Hematopoietic multipotent progenitor cell treated with erythropoietin and hydrocortisone succinate and interleukin-3 and kit ligand, for 4 days (in vitro differentiated cells): ENCODE measurements at places on chromosomes 13 and 19.

DNA sequence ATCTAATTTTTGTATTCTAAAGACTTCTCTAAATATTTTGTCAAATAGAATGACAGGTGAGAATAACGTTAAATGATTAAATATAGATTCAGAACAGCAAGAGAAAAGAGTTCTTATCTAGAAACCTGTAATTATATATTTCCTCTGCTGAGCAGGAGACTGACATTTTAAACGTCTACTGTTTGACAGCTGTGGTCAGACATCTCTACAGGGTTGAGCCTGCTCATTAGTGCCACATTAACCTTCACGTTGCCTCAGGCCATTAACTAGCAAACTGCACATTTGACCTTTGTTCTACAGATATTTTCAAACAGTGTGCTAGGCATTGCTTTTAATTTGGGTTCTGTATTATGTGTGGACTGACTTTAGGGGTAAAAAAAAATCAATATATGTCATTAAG, 347.5 kb downstream of the GPC5 start:
- no peak for DNase-seq

DNA sequence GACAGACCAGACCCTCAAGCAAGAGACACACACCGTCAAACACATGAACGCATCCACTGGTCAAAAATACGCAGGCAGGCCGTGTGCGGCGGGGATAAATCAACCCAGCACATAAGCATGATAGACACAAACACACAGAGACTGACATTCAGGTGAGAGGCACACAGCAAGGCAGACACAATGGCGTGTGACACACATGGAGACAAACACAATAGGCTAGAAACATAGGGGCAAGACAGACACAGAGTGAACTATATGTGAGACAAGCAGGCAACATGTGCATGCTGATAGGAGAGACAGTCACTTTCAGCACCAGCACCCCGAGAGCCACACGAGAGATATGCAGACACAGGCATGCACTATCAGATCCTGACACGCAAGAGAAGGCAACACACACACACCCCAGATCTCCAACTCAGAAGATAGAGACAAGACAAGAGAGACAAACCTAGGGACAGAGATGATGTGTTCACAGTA, 6.9 kb upstream of the JUNB start:
- DNase-seq, result peak; percentile 96

- DNase-seq, result no peak
Measured at GRCh38 chr13:67156723-67157060, 73.4 kb downstream of the PCDH9 start.

DNA sequence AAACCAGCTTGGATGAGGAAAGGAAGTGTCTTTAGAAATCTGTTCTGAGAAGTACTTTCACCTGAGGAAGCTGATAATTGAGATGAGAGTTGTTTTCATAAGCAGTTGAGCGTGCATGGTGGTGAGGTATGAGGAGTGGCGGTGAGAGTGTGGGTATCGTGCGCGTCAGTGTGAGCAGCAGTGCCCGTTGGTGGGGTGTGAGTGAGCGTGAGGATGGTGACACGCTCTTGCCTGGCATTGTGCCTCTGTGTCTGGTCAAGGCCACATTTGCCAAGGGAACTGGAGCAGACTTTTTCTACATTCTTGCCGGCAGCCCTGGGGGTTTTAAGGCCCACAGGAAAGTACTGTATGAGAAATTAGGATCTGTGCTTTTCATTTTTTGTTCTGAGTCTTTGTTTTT, 36.5 kb upstream of the TEX29 start:
- DNase-seq, result no peak

DNA sequence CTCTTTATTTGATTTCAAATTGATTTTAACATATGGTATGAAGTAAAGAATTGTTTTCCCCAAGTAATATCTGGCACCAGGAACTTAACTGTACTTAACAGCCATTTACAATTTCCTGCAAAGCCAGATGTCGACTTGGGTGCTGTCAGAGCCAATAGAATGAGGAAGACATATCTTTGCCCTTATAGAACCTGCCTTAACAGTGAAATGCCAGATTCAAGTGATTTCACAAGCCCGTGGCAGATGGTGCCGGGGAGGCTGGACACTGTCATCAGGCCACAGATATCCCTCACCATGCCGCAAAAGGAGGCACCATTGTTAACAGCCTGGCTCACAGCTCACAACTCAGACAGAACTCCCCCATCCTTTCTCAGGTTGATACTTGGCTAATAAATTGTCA, 48.7 kb downstream of the ESD start:
- peak; percentile 68 for DNase-seq

GRCh38 chr19:12628040-12629022, 17.6 kb downstream of the ZNF791 start:
- no peak for DNase-seq

- DNase-seq, result peak; percentile 82
Measured at GRCh38 chr13:24053519-24054251, 106.8 kb upstream of the SPATA13 start.

- peak; percentile 20 for DNase-seq
Measured at GRCh38 chr13:113781571-113781970, 22.5 kb downstream of the TMEM255B start.

- DNase-seq, result peak; percentile 70
Measured at GRCh38 chr19:441213-441836, 19.5 kb downstream of the SHC2 start.

GRCh38 chr19:45058622-45059159, 17.6 kb downstream of the ZNF296 start:
- no peak for DNase-seq

- no peak for DNase-seq
Measured at GRCh38 chr13:76014406-76015318, 378.5 kb downstream of the LMO7 start.

GRCh38 chr19:7674010-7675005, 2.6 kb upstream of the MCEMP1 start:
- peak; percentile 92 for DNase-seq

- no peak for DNase-seq
Measured at GRCh38 chr13:99429670-99430069, 71.6 kb upstream of the TM9SF2 start.

GRCh38 chr19:30742406-30742938, 370.3 kb downstream of the ZNF536 start:
- DNase-seq, result no peak

GRCh38 chr13:90177512-90177911, 1170.0 kb upstream of the MIR17HG start:
- no peak for DNase-seq

- peak; percentile 10 for DNase-seq
Measured at GRCh38 chr13:19597523-19597922, 35.9 kb upstream of the MPHOSPH8 start.

DNA sequence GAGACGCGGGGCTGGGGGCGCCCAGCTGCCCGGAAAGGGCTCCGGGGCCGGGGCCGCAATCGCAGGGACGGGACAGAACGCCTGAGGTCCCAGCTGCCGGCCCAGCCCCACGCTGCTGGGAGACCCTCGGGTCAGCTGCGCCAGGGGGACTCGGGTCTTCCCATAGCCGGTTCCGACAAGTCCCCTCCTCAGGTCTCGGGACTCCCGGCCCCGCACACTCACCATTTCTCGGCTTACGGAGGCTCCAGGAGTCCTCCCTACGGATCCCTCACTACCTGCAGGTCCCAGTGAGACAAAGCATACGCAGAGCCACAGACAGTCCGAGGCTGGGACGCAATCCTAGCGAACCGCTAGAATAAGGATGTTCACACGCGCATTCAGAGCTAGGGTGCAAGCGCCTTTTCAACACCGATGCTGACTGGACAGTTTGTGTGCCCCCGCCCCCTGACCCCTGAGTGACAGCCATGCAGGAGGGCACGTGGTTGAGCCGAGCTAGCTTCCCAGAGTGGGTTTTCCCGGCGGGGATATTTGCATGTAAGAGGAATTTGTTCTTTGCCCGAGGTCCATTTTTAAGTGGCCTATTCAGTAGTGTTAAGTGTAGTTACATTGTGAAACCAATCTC, 13.6 kb downstream of the ZNF490 start:
- no peak for DNase-seq

DNA sequence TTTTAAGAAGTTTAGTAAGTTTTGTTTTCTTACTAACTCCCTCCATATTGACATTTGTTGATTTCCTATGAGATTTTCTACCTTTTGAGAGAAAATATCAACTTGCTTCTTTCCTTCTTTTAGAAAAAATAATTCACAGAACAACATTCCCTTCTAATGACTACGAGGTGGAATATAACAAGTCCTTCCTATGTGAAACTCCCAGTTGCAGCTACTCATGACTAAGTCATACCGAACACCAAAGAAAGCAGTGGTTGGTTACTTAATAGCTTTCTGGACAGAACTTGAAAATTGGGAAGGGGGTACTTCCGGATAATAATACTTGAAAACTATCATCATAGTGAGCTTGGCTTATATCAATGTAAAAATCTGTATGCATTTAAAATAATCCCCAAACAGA, 144.8 kb downstream of the DACH1 start:
- no peak for DNase-seq

- DNase-seq, result no peak
Measured at GRCh38 chr19:990119-990571, 6.0 kb downstream of the WDR18 start.

GRCh38 chr13:25902891-25903341, 148.9 kb downstream of the SHISA2 start:
- DNase-seq, result no peak

- DNase-seq, result no peak
Measured at GRCh38 chr13:79287939-79288795, 117.9 kb downstream of the RBM26 start.

DNA sequence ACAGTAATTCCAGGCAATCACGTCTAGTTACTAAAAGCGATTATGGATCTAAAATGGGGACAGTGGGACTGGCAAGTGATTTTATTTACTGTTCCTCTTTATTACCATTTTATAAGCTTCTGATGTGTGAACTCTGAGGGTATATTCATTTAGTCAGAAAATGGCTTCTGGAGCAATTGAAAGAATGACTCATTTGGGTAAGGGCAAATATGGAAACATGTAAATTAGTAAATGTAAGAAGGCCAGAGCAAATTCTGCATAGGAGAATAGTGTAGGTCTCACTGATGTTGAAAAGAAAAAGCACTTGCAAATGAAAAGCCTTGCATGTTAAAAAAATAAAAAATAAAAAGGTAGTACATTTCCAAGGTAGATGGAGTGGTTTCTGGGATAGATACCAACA, 262.2 kb downstream of the KLF5 start:
- no peak for DNase-seq

GRCh38 chr13:78326633-78327032, 276.7 kb downstream of the POU4F1 start:
- no peak for DNase-seq

DNA sequence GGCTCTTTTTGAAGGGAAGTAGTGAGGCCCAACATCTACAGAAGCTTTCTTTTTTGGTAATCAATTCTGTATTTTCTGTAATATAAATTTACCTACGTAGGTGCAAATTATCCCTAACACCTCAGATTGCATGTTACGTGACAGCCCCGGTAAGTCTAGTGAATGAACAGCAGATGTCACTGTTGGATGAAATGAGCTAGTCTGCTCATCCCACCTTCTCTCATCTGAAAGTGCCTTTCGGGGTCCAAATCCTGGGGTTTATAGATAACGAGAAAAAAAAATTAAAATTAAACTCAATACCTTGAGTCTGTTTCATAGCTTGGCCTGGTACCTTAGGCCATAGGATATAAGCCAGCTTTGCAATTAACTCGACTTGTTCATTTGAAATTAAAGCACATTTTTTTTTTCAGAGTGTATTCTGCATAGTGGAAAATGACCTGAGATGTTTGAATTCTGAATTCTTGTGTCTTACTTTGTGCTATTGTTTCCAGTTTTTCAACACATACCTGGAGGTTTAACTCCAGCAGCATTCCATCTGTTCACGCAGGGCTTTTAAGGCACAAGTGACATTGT, 548.2 kb downstream of the GPC5 start:
- DNase-seq, result peak; percentile 53

DNA sequence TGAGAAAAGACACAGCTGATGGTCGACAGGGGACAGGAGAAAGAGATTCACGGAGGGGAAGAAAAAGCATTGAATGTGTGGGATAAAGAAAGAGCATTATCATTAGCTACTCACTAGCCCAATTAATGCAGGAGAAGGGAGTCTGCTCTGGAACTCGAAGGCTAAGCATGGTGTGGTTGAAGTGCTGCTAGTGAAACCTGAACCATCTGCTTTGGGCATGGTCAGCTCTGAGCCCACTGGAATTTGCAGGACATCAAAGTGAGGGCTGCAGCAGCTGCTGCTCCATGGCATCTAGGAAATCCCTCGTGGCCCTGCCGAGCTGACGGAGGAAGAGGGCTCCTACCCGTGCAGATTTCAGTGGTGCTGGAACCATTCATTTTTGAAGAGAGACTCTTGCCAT, 320.3 kb downstream of the ATP8A2 start:
- no peak for DNase-seq

DNA sequence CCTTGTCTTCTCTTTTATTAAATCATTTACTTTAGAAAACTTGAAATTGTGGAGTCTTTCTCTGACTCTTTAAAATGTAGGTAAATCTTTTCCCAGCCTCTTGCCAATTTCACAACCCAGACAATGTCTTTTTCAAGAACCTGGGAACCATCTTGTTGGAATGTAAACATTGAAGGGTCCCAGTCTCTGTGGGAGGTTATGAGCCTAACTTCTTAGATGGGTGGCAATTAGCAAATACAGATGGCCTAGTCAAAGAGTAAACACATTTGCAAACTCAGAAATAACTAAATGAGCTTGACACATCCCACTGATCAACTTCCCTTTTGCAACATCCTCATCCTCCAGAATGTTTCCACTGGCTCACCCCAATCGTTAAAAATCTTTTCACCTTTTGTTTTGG, 721.0 kb downstream of the PCDH9 start:
- no peak for DNase-seq

DNA sequence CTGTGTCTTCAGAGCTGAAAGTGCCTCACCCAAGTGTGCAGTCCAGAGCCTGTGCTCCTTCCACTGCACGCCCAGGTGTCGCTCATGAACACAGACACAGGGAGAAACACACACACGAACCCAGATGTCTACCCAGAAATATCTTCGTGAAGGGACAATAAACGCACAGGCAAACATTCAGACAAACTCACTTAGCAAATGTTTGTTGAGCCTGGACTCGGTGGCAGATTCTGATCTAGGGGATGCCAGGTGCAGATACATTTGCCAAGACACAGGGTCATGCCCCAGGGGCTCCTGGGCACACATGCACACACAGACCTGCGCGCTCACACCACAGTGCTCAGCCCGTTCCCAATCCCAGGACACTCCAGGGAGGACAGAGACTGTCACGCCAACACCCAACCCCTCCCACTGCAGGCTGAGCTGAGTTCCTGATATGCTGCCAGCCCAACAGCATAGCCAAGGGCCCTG, 31.9 kb downstream of the SCGB2B2 start:
- no peak for DNase-seq

GRCh38 chr19:39746836-39747529, 9.2 kb upstream of the CLC start:
- no peak for DNase-seq

DNA sequence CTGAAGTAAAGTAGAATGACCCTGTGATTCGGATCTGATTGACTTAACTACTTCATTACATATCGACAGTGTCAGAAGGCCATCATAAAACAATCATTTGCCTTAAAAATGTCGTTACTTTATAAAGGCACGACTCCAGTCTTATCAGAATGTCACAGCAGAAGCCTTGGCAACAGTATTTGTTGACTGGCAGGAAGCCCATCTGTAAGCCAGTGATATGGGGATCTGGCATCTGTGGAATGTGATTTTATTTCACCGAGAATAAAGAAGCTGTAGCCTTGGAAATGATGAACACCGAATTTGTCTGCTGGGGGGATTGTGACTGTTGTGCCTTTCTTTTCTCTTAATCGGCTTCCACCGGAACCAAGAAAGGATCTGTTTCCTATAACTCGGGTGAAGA, 362.5 kb downstream of the TDRD3 start:
- peak; percentile 70 for DNase-seq

- DNase-seq, result no peak
Measured at GRCh38 chr13:83879431-83880171, 2.7 kb downstream of the SLITRK1 start.

- DNase-seq, result no peak
Measured at GRCh38 chr13:107238262-107238981, 670.5 kb upstream of the ARGLU1 start.
